ENCODE measurements at places on chromosomes 6 and 20. TPM values are rescaled to one million over a fixed set of nuclear protein-coding genes. Genes with fewer than 3 reads are reported as not detected.
A peak's percentile ranks its signal among the peaks of the same experiment; 100 is the strongest.

Gene RPRD1B
- total RNA-seq = 26.9 TPM

Gene BANF2
- not detected for total RNA-seq

Gene TMEM200A
- 11.2 TPM for total RNA-seq

Gene NRN1
- total RNA-seq = 0.21 TPM

Gene EPB41L2
- total RNA-seq = 65.3 TPM

Gene KCNG1
- total RNA-seq = 6.3 TPM

Gene ZKSCAN3
- 6.2 TPM for total RNA-seq

Gene MRAP2
- 9.2 TPM for total RNA-seq

Gene MUC21
- total RNA-seq = not detected

DNA sequence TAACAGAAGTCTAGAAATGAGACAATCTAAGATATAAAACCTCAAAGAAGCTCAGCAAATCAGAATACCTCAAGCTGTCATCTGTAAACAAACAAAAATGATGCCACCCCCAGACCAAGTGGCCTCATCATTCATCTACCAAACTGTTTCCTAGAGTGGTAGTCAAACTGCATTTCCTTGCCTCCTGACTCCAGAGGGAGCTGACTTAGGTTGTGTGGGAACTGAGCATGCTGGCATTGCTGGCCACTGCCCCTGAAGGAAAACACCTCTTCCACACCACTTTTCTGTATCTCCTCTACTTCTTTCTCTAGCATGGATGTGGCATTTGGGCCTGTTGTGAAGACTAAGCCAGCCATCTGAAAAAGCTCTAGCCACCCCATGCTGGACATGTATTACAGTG lies 56.3 kb downstream of the ZHX3 start:
- no peak for DNase-seq

DNA sequence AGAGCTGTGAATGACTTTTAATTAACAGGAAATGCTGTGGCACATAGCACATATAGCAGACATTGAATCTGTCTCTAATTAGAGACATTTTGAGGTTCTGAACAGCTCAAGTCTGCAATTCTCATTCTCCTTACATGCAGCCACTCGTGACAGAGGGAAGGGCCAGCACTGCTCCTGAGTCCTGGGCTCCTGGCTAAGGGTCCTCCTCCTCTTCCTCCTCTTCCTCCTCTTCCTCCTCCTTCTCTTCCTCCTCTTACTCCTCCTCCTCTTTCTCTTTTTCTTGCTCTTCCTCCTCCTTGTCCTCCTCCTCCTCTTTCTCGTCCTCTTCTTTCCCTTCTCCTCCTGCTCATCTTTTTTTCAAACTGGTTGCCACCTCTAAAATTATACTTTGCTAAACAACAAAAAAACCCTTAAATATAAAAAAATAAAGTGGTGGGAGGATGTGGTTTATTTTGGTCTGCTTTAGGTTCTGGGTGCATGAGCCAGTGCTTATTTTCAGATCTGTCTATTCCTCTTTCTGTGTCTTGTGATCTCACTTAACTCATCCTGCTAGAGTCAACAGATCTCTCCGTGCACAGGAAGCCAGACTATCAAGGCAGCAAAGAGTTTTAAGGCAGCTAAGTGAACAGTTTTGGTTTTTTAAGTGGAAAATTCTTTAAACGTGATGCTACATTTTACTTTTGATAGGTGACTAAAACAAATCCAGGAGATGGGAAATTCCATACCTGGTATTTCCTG lies 159.3 kb downstream of the CD83 start:
- peak; percentile 6 for DNase-seq

- no peak for DNase-seq
These were observed 47.2 kb downstream of the CTNNBL1 start for GRCh38 chr20:37741055-37741454.

DNA sequence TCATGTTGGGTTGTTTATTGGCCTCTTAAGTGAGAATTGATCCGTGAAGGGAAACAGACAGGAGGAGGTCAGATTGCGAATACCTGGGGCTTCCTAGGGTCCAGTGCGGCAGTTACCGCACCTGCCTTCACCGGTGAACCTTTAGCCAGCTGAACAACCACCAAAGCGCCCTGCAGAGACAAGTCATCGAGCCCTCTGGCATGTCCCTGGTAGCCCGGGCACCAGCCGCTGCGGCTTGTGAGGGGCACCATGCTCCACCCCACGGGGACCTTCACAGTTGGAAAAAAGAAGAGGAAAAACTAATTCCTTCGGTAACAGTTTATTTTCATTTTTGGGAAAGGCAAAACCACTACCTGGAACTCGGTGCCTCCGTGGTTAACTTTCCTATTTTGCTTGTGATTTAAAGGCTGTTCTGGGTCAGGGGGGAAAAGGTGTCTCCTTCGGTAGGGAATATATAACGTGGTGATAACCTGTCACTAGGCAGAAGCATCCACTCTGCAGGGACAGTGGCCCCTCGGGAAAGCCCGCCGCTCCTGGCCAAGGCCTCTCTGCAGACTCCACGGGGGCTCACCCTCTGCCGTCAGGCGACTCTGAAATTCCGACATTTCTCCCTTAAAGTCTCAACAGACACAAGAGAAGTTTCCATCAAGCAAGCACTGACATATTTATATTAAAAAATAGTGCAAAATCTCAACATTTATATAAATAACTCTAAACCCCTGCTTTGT lies 30.7 kb upstream of the ZBP1 start:
- DNase-seq = peak; percentile 73

DNA sequence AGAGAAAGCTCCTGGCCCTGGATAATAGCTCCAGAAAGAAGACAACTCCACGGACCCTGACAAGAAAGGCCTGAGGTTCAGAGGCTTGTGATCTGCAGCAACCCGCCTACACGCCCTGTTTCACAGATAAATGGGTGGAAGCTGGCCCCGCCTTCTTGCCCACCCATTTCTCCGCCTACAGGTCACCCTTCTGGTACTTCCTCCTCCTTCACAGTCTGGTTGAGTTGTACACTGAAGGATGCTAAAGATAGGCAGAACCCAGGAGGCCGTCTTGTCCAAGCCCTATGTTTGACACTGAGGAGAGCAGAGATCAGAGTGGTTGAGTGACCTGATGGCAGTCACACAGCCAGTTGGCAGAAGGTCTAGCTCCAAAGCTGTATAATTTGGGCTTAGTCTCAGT lies 34.2 kb upstream of the MDGA1 start:
- DNase-seq = no peak
